ENCODE measurements at places on chromosomes 4 and X.

GRCh38 chr4:175411251-175411650, 400.8 kb downstream of the GPM6A start:
- DNase-seq: no peak

- no peak for DNase-seq
Measured at GRCh38 chrX:75229774-75230173, 44.1 kb upstream of the UPRT start.

DNA sequence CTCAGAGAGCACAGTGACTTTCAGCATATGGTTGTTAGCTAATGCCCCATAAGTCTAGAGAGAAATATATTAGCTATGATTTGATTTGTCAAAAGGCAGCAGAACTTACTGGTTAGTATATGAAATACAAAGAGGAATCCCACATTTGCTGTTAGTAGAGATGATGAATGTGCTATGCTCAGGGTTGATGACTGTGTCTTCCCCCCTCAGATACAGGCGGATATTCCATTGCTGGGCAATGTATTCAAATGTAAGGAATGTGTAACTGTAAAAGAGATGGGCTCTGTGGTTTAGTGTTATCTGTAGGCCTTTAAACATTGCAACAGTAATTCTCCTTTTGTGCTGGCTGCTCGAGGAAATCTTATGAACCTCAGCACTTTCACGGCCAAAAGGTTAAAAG, 528.9 kb upstream of the ARX start:
- no peak for DNase-seq

DNA sequence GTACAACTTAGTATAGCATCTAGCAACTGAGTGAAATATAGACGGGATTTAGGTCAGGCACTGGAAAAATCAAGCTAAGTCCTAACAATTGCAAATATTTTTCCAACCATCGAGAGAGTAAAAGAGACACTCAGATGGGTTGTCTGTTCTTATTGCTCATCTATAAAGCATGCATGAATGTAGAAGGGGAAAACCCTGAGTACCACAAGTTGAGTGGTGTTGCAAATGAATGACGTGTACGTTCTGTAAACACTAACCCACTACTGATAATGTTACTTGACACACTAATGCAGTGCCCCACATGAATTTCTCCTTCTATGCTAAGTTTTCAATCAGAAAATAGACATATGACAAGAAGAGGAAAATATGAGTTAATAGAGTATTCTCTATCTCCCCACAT, 211.2 kb downstream of the COX18 start:
- no peak for DNase-seq

GRCh38 chr4:164481306-164482091, 272.4 kb upstream of the SMIM31 start:
- no peak for DNase-seq

DNA sequence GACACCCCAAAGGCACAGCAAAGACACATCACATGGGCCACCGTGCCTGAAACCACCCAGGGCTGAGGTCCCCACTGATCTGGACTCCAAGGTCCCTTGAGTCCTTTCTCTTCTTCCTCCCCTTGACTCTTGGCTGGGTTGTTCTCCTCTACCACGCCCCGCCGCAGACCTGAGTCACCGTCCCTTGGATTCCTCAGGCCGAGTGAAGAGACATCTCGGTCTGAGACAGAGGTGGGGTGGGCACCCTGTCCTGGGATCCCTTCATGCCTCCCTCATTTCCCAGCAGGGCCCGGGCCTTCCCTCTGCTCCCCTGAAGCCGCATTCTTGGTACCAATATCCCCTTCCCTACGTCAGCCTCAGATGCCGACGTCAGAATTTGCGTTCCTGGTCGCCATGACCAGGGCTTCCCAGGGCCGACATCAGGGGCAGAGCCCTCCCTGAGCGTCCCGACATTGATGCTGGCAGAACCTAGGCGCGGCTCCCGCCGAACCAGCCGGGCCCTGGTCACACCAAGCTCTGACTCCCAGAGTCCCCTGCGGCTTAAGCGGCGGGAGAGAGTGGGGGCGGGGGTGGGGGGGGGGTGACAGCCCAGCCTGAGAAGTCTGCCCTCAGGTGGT, 498 bp downstream of the MAGEA10 start:
- DNase-seq: no peak

DNA sequence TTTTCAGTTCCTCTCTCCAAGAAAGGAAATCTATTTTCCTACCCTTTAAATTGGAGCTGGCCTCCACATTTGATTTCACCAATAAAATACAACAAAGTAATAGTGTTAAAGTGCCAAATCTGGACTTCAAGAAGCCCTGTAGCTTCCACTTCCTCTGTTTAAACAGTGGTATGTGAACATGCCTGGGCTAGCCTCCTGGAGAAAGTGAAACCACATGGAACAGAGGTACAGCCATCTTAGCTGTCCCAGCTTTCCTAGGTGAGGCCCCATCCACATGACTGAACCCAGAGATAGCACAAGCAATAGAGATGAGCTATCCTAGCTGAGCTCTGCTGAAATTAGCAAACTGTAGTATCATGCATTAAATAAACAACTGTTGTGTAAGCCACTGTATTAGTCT, 131.8 kb upstream of the VCX start:
- no peak for DNase-seq

DNA sequence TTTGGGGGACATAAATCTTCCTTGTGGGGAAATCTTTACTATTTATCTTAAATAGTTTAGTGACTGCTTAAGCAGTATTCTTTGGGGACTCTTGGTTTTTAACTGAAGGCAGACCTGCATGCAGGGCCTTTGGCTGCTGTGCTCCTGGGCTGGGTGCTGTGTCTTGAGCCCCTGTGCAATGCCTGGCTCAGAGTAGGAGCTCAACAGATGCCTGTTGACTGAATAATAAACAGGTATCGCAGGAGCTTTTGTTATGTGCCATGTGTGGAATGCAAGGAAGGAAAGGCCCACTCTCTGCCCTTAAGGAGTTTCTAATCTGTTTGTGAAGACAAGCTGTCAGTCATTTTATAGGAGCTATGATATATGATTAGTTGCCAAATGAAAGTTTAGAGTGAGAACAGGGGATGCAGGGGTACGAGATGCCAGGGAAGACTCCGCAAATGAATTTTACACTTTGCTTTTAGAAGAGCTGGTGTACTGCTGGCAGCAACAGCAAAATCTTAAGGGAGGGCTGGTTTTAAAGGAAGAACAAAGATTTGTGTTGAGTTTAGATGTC, 6.7 kb downstream of the GAB1 start:
- DNase-seq: no peak

- DNase-seq: no peak
Measured at GRCh38 chr4:156547439-156547838, 424.2 kb downstream of the PDGFC start.

DNA sequence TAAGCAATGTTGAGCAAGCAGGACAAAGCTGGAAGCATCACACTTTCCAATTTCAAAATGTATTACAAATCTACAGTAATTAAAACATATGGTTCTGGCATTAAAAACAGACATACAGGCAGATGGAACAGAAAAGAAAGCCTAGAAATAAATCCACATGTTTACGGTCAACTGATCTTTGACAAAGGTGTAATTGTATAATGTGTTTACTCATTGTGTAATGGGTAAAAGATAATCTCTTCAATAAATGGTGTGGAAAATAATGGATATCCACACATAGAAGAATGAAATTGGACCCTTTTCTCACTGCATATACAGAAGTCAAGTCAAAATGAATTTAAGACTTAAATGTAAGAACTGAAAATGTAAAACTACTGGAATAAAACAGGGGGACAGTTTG, 394.2 kb downstream of the ANKRD50 start:
- no peak for DNase-seq

- DNase-seq: no peak
Measured at GRCh38 chr4:173746424-173746823, 216.4 kb upstream of the HAND2 start.

DNA sequence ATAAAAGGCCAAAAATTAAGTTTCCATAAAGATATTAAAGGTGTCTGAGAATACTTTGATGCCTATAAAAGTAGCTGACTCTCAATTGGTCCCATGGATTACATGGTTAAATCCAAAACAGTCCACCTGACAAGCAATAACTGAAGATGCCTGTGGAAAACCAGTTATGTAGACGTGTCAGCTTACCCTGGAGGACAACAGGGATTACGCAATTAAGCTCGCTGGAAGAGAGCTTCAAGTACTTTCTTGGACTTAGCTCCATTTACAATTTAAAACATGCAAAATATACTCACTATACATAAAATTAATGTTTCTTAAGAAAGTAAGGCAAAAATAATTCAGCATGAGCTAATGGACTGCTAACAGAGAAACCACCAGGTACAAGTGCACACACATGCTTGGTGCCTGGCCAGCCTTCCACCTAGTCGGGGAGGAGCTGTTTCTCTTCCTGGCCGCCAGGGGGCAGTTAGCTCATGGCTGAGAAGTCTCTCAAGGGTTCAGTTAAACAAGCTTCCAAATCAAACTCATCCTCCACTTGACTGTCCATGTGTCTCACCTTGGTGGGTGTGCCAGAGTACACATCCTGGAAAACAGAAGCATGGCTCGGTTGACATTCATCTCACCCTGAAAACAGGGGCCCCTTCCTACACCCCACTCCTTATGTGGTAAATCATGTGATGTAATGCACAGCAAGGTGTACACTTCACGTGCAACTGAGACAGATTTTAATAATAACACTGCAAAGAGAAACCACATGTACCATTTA, 9.2 kb upstream of the FAM53A start:
- peak; percentile 50 for DNase-seq

- DNase-seq: no peak
Measured at GRCh38 chr4:111814961-111815360, 330.3 kb upstream of the FAM241A start.

DNA sequence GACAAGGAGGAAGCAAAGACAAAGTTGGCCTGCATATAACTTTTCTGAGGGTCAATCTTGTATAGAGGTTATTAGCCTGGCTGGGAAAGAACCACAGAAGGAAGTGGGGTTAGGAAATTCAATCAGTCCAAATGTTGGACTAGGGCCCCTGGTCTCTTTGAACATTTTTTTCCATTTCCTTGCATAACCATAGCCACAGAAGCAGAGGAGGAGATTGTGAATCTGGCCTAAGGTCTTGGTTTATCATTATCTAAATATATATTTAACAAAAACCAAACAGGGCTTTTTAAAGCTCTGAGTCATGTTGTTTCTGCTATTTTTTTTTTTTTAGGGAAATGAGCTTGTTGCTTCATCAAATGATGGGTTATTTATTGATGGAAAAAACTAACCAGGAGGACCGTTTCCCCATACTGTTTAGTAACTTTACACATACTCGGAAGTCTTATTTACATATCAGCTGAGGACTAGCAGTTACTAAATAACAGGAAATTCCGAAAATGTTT, 97.7 kb upstream of the ACSL4 start:
- no peak for DNase-seq

DNA sequence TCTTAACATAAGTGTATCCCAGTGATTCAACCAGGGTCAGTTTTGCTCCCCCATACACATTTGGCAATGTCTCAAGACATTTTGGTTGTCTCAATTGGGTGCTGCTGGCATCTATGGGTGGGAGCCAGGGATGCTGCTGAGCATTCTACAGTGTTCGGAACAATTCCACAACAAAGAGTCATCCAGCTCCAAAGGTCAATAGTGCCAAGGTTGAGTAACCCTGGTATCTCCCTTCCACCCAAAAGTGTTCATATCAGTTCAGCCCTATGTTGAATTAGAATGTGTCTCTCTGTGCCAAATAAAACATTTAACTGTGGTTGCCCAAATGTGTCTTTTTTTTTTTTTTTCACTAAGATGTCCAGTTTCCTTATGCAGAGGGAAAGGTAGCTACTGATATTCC, 129.4 kb upstream of the RAI2 start:
- DNase-seq: no peak

GRCh38 chr4:13236485-13236884, 247.7 kb downstream of the RAB28 start:
- no peak for DNase-seq
